ENCODE measurements at places on chromosomes 5 and 9.
A peak's percentile ranks its signal among the peaks of the same experiment; 100 is the strongest.

GRCh38 chr5:98630621-98631020 lies 142.8 kb upstream of the RGMB start:
- no peak for DNase-seq

- DNase-seq, result no peak
Measured at GRCh38 chr9:7333719-7334118, 465.9 kb downstream of the DMAC1 start.

GRCh38 chr5:79109527-79110492 lies 1.8 kb upstream of the BHMT start:
- DNase-seq, result no peak

DNA sequence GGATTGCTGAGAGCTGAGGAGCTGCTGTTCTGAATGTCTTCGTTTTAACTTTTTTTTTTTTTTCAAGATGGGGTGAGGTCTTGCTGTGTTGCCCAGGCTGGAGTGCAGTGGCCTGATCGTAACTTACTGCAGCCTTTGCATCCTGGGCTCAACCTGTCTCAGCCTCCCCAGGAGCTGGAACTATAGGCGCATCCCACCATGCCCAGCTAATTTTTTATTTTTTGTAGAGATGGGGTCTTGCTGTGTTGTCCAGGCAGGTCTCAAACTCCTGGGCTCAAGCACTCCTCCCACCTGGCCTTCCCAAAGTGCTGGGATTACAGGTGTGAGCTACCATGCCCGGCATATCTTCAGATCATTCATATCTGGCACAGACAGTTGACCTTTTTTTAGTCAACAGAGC lies 46.5 kb downstream of the TRIO start:
- no peak for DNase-seq

GRCh38 chr9:31253800-31254762 lies 1130.4 kb upstream of the ACO1 start:
- no peak for DNase-seq

GRCh38 chr5:95773335-95774059 lies 42.4 kb downstream of the RHOBTB3 start:
- no peak for DNase-seq

DNA sequence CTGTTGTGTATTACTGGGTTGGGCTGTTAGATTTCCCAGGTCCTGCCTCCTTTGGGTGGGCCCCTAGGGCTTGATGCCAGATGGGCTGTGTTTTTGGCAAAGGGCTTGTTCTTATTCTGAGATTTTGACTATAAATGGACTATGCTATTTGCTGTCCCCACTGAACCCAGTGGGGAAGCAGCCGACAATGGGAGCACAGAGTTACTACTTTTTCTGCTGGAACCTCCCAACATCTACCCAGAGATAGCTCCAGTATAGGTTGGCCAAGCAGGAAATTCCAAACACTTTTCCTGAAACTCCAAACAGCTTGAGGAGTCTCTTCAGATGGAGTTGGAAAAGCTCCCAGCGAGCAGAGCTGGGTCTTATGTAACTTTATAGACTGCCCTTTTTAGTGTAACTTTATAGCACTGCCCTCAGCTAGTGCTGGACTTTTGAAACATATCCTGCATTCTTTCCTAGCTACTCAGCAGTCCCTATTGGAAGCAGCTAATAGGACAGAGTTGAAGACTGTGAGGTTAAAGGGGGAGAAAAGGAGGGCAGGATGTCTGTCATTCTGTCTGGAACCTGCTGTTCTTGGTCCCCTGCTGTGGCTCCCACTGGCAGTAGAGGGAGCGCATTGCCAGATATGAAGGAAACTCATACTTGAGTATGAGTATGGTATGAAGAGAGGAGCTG lies 21.0 kb downstream of the RUSC2 start:
- peak; percentile 48 for DNase-seq

GRCh38 chr9:73034962-73035361 lies 82.1 kb upstream of the ALDH1A1 start:
- DNase-seq, result no peak

Data from left renal pelvis (tissue), 4 donors.